Lower lobe of right lung (tissue), 2 donors: ENCODE measurements at places on chromosomes 5 and 9. TPM values are rescaled to one million over a fixed set of nuclear protein-coding genes. Genes with fewer than 3 reads are reported as not detected.

The FABP6 gene
- 4.9 TPM for total RNA-seq

The NR5A1 gene
- total RNA-seq, result not detected

The TMEM38B gene
- total RNA-seq, result 10.9 TPM

The KIF4B gene
- not detected for total RNA-seq

- H3K36me3 ChIP-seq, result no peaks in the 10 kb centered on the region
- H3K27me3 ChIP-seq, result no peaks in the 10 kb centered on the region
- no peak overlapping the region for H3K4me3 ChIP-seq
- H3K4me1 ChIP-seq, result peaks cover 21% of the 10 kb centered on the region
Measured at GRCh38 chr5:78364005-78364404, 3.6 kb downstream of the SCAMP1 start.

DNA sequence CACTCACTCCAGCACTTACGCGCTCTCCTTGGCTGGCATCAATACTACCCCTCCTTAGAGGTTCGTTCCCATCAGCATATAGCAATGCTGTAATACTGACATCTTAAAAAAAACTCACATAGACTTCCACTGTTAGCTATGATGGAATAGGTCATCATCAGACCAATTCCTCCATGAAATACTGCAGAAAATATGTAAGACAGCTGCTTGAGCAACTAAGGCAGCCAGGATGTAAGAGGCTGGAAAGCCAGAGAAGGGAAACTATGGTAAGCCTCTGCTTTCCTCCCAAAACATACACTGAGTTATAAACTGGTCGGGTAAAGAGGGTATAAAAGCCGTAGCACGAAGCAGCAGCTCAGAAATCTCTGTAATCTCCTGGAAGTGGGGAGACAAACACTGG, 33.5 kb downstream of the AUH start:
- no peak for DNase-seq
- peaks cover 9% of the 10 kb centered on the region for H3K4me1 ChIP-seq
- peaks cover 10% of the 10 kb centered on the region for H3K36me3 ChIP-seq
- no peak overlapping the region for H3K4me3 ChIP-seq
- no peaks in the 10 kb centered on the region for H3K27me3 ChIP-seq

DNA sequence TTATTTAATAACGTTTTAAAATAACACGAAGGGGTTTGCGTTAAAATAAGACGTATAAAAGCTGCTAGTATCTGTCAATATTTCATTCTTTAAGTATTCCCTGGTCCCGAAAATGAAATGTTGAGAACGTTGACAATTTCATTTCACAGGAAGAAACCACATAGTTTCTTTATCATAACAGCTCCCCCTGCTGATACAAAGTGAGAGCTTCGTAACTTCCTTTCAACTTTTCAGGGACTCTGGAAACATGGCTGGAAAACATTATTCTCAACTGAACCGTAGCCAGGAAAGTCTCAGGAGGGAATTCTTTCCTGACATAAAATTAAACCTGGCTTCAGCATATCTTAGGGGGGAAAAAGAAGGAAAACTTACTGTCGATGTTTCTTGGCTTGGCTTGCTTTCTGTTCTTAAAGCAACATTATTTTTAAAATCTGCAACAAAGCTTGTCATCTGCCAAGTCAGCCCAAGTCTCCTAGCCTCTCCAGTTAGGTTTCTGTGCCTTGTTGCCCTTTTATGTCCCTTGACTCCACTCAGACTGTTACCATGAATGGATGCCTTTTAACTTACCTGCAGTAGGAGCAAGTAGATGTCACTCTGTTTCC, 122.9 kb upstream of the DAB2 start:
- H3K27me3 ChIP-seq, result no peaks in the 10 kb centered on the region
- no peak overlapping the region for H3K27ac ChIP-seq
- no peaks in the 10 kb centered on the region for H3K36me3 ChIP-seq
- DNase-seq, result no peak
- no peak overlapping the region for H3K4me3 ChIP-seq
- H3K4me1 ChIP-seq, result peaks cover 7% of the 10 kb centered on the region

- H3K4me3 ChIP-seq, result no peak overlapping the region
- no peak for DNase-seq
- H3K36me3 ChIP-seq, result peaks cover 10% of the 10 kb centered on the region
- peaks cover 6% of the 10 kb centered on the region for H3K4me1 ChIP-seq
- no peaks in the 10 kb centered on the region for H3K27me3 ChIP-seq
Measured at GRCh38 chr9:125659954-125660353, 47.1 kb downstream of the MAPKAP1 start.

- DNase-seq, result no peak
- no peaks in the 10 kb centered on the region for H3K4me1 ChIP-seq
- H3K36me3 ChIP-seq, result no peaks in the 10 kb centered on the region
Measured at GRCh38 chr9:91282292-91282691, 79.4 kb downstream of the AUH start.

DNA sequence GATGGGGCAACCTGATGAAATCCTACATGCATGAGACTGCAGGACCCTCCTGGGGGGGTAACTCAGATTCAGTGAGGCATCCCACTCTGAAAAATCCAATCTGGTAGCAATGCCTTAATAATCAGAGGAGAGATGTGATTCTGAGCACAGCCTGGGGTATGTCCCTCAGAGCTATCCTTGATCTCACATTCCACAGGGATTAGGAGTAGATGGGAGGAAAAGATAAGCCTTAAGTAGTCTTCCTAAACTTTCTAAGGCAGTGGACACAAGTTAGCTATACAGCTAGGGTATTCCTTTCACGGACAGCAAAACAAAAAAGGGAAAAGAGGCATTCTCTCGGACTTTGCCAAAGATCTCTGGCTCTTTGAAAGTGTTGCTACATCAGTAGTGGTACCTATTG, 3.9 kb upstream of the SPATA9 start:
- no peaks in the 10 kb centered on the region for H3K4me1 ChIP-seq
- H3K27ac ChIP-seq, result no peak overlapping the region
- H3K27me3 ChIP-seq, result no peaks in the 10 kb centered on the region

GRCh38 chr5:138503487-138504270, 38.4 kb downstream of the EGR1 start:
- H3K27ac ChIP-seq, result no peak overlapping the region
- peaks cover 25% of the 10 kb centered on the region for H3K36me3 ChIP-seq
- H3K4me1 ChIP-seq, result peaks cover 17% of the 10 kb centered on the region
- no peak overlapping the region for H3K4me3 ChIP-seq
- no peak for DNase-seq
- no peaks in the 10 kb centered on the region for H3K27me3 ChIP-seq

GRCh38 chr5:160516696-160517530, 95.3 kb downstream of the PTTG1 start:
- no peaks in the 10 kb centered on the region for H3K4me1 ChIP-seq
- H3K4me3 ChIP-seq, result no peak overlapping the region
- no peaks in the 10 kb centered on the region for H3K36me3 ChIP-seq
- no peak overlapping the region for H3K27ac ChIP-seq
- H3K27me3 ChIP-seq, result no peaks in the 10 kb centered on the region
- no peak for DNase-seq

DNA sequence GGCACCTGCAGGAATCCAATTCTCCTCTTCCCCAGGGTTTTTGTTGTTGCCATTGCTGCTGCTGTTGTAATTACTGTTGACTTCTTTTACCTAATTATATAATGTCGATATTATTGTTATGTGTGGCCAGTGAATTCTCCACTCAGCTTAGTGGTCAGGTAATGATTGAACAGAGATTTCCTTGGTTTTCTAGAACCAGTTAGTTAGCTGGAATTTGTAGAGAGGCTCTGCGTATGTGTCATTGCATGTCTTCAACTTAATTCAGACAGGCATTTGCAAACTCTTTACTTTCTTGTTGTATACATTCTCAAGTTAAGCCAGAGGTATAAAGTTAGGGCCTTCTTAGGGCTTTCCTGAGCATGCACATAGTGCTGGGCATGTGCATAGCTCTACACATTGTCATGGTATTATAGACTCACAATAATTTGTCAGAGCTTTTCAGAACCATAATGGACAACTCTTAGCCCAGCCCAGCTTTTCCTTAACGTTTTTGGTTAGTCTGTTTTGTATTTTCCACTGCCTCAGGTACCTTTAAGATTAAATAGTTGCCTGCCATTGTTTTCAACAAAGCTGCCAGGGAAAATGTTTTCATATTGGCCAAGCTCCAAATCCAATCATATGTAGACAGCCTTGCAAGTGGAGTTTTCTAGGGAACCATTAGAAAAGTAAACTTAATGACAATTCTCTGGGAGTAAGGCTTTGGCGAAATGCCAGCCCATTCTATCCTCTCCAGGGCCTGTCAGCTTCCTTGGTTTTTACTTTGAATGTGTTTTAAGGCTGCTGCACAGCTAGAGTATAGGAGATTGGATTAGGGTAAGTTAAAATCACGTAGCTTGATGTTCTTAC, 68.1 kb downstream of the UBE2R2 start:
- peaks cover 25% of the 10 kb centered on the region for H3K4me1 ChIP-seq
- DNase-seq, result no peak
- no peak overlapping the region for H3K4me3 ChIP-seq
- H3K36me3 ChIP-seq, result peaks cover 10% of the 10 kb centered on the region
